Stimulated activated CD8-positive, alpha-beta memory T cell treated with anti-CD3 and anti-CD28 coated beads, Interleukin-4, amount 100 ng/mL, for 4 hours (primary cell): ENCODE measurements at places on chromosomes 7 and 10.

GRCh38 chr7:98724591-98724990 is 107.5 kb downstream of the NPTX2 start:
- no peak for DNase-seq

- no peak for DNase-seq
Observed at GRCh38 chr7:115694424-115694823, 336.1 kb downstream of the TFEC start.

GRCh38 chr7:150997075-150997511 is 6.3 kb downstream of the NOS3 start:
- DNase-seq, result no peak

DNA sequence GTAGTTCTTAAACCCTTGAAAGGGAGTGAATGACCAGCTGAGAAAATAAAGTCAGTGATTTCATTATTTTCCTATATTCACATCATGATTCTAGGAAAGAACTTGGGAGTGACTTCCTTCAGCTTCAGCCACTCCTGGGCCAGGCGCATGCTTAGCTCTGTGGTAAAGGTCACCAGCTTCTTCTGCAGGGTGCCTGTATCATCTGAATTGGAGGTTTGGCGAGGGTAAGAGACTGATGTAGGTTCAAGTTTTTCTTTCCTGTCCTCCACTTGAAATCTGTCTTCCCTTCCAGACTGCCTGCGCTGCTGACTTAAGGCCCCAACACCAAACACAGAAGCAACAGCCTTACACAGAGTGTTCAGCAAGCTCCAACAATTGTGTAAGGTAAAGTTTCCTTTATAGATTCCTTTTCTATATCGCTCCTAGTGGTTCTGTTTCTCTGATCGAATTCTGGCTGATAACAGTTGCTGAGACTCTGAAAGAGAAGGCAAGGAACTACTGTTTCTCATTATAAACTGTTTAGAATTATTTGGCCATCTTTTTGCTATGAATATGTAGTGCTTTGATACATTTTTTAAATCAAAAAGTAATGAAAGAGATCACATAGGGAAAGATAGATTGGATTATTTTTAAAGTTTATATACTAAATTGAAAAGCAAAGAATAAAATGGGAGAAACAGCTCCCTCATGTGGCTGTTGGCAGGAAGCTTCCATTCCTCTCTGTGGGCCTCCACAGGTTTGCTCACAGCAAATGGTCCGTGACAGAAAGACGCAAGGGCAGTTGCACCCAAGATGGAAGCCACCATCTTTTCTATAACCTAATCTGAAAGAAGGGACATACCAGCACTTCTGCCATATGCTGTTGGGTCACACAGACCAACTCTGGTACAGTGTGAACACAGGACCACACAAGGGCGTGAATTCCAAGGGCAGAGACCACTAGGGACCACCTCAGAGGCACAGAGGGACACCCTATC is 14.0 kb downstream of the GATAD1 start:
- no peak for DNase-seq

DNA sequence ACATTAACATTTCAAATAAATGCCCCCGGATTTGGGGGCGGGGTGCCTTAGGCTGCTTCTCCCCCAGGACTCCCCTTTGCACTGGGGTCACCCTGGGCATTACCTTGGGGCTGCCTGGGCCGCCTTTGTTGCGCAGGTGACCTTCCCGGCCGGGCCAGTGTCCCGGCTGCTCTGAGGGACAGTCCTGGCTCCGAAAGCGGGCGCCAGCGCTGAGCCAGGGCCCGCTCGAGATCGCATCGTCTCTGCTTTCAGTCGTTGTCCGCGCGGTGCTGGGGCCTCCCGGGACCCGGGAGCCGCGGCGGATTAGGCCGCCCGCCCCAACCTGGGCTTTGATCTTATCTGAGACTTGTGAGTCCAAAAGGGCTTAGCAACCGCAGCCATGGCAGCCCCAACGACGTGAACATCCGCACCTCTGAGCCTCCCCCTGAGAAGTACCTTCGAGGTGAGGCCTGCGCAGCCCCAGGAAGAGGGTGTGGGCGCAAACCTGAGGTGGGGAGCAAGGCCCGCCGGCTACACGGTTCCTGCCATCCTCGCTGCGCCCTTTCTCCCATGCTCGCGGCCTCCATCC is 14.8 kb upstream of the WAPL start:
- no peak for DNase-seq

- no peak for DNase-seq
Observed at GRCh38 chr7:98077762-98078161, 28.9 kb upstream of the LMTK2 start.

- no peak for DNase-seq
Observed at GRCh38 chr7:101517304-101517703, 111.8 kb downstream of the MYL10 start.

- DNase-seq, result no peak
Observed at GRCh38 chr10:35690534-35690933, 48.4 kb upstream of the FZD8 start.

- DNase-seq, result no peak
Observed at GRCh38 chr10:108574233-108574632, 1349.1 kb downstream of the XPNPEP1 start.

DNA sequence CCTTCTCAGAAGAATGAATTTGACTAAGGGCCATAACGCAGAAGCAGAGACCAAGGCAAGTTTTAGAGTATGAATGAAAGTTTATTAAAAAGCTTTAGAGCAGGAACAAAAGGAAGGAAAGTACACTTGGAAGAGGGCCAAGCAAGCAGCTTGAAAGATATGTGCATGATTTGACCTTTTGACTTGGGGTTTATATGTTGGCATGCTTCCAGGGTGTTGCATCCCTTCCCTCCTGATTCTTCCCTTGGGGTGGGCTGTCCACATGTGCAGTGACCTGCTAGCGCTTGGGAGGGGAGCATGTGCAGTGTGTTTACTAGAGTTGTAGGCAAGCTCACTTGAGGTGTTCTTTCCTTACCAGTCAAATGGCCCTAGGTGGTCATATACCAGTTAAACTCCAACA is 37.9 kb upstream of the LRRN3 start:
- no peak for DNase-seq

- no peak for DNase-seq
Observed at GRCh38 chr7:12256090-12256489, 45.0 kb downstream of the TMEM106B start.

DNA sequence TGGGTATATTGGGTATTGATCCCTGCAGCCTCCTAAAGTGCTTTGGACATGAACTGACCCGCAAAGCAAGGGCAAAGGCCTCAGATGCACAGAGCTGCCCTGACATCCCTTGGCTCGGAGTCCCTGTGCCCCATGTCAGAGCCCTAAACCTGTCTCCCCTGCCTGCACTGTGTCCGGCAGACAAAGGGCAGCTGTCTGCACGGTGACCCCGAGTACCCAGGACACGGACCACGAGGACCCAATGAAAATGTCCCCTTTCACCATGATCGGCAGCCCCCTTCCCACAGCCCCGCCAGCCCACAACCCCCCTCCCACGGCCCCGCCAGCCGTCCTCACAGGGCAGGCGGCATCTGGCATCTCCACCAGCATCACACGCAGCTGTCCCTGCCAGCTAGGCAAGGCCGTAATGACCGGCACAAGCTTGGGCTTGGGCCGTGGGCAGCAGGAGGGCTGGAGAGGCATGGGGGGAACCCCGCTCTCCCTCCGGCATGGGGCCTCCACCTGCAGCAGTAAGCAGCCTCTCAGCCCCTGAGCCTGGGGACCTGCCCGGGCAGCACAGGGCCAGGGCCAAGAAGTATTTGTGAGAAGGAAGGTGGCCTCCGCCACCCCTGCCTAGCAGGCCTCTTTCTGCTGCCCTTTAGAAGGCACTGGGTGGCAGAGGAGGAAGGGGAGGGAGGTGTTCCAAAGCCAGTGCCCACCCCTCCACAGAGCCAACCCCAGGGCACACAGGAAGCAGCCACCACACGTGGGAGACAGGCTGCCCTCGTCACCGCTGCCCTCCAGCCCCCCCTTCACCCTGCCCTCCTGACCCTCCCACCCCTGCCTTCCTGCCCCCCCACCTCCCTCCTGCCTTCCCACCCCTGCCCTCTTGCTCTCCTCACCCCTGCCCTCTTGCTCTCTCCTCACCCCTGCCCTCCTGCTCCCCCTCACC is 10.1 kb downstream of the NUDT1 start:
- DNase-seq, result no peak

DNA sequence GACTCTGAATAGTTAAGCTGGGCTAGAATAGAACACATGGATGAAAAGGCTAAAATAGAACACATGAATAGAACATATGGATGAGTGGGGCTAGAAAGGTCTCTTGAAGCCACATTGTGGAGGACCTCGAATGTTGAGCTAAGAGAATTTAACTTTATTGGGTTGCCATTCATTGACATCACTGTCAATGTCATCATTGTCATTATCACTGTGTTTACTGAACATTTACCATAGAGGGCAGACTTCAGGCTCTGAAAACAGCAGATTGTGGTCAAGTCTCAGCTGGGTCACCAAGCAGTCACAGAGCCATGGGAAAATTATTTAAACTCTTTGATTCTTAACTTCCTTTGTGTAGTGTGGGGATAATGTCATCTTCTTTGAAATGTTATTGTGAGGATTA is 80.4 kb downstream of the WDFY4 start:
- no peak for DNase-seq

- no peak for DNase-seq
Observed at GRCh38 chr7:28032738-28033380, 147.7 kb downstream of the JAZF1 start.

GRCh38 chr7:24417526-24418120 is 133.6 kb downstream of the NPY start:
- DNase-seq, result no peak

GRCh38 chr7:26958834-26959233 is 94.4 kb upstream of the SKAP2 start:
- DNase-seq, result no peak

- DNase-seq, result no peak
Observed at GRCh38 chr10:124053971-124054370, 39.4 kb downstream of the CHST15 start.

DNA sequence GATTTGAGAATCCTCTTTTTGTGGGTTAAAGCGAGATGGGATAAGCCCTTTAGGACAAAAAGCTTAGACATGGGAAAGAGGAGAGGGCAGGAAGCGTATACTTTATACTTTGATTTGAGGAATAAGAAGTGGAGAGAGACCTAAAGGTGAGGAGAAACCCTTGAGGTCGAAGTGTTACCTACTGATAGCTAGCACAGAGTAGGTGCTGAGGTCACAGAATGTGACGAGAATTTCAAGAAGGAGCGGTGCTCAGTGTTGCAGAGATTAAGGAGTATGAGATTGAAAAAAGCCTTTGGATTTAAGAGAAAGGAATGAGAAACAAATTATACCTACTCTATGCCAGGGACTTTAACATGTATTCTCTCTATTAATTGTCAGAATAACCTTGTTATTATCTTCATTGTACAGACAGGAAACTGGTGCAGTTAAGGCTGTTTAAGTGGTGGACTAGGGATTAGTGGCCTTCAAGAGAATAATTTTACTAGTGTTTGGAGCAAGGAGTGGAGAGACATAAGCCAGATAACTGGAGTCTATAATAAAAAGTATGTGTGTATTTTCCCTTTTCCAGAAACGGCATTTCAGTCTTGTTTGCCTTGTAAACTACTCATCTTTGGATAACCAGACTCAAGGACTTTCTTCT is 8.8 kb downstream of the CAPZA2 start:
- DNase-seq, result no peak

- DNase-seq, result no peak
Observed at GRCh38 chr10:48399056-48399541, 92.6 kb downstream of the MAPK8 start.

GRCh38 chr7:91519241-91520158 is 255.3 kb downstream of the FZD1 start:
- DNase-seq, result no peak

DNA sequence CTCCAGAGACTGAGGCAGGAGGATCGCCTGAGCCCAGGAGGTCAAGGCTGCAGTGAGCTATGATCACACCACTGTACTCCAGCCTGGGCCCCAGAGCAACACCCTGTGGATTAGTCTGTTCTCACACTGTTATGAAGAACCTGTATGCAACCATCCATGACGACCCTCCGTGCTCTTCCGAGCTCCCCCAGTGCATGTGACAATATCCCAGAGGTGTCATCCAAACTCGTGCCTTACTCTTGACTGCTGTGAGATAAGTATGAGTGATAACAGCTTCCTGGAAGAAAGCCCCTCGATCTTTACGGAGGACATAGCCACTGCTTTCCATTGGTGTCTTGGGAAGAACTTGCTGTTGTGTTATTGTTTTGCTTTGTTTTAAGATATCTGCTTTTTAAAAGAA is 591.9 kb downstream of the GALNT17 start:
- no peak for DNase-seq

- no peak for DNase-seq
Observed at GRCh38 chr7:29274146-29275017, 79.8 kb downstream of the CHN2 start.

DNA sequence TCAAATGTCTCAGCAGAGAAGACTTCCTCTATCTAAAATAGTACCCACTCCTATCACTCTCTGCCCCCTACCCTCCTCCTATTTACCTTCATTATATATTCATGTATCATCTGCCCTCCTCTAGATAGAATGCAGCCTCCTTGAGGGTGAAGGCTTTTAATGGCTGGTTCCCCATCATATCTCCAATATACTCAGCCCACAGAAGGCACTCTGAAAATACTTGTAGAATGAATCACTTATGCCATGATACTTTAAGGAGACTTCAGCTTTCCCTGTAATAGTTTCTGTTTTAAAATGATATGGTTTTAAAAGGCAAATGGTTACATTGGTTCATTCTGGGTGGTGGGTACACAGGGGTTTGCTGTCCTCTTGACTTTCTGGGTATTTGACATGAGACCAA is 25.3 kb downstream of the GFRA1 start:
- DNase-seq, result no peak

GRCh38 chr10:69858201-69858600 is 56.5 kb downstream of the COL13A1 start:
- no peak for DNase-seq

DNA sequence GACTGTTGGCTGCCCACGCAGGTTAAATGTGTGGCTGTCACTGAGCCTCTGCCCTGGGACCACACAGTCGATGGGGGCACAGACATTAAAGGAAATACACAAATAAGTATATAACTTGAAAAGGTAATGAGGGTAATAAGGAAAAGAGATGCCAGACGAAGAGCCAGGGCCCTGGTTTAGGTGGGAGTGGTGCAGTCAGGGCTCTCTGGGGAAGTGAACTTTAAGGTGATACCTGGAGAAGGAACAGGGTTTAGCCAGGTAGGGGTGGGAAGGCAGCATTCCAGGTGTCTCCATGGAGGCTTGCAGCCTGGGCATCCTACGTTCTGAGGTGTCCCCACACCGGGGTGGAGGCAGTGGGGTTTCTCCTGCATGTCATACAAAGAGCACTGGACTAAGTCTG is 50.4 kb downstream of the UNC5B start:
- no peak for DNase-seq

GRCh38 chr7:28062197-28062991 is 118.2 kb downstream of the JAZF1 start:
- DNase-seq, result peak; percentile 25
